ENCODE measurements at places on chromosomes 2 and 18.

- DNase-seq, result no peak
These were observed 11.1 kb downstream of the NR4A2 start for GRCh38 chr2:156321243-156321904.

DNA sequence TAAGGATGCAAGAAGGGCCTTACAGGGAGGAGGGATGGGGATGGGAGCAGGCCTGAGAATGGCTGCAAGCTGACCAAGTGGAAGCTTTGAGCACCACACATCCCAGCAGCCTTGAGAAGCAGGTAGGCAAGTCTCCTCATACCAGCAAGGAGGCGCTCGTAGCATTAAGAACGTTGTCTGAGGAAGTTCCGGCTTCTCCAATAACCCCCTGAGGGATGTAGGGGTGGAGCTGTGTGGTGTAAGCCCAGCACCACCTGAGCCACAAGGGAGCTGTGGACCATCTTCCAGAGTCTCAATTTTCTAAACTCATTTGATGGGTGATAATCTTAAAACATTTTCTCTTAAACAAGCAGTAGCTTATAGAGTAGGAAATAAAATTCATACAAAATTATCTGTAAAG, 50.6 kb downstream of the ST3GAL5 start:
- no peak for DNase-seq

- no peak for DNase-seq
These were observed 111.3 kb downstream of the CMPK2 start for GRCh38 chr2:6754419-6754818.

GRCh38 chr2:163401481-163401880, 334.3 kb downstream of the FIGN start:
- DNase-seq, result no peak

DNA sequence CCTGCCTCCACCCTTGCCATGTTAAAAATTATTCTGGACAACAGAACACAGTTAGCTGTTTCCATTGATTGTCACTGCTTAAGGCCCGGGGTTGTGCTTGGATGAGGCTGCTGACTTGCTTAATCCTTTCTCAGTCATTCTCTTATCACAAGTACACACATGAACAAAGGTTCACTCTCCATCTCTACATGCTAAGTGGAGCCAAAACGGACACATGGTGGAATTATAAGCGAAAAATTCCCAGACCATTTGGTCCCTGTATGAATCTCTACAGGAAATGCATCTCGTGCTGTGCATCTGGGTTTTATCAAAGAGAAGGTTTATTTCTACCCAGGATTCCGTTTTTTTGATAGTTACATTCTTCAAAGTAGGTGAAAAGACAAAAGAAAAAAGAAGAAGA, 177.5 kb upstream of the ETAA1 start:
- no peak for DNase-seq

- no peak for DNase-seq
These were observed 3.6 kb downstream of the ADRA2B start for GRCh38 chr2:96112501-96113366.

DNA sequence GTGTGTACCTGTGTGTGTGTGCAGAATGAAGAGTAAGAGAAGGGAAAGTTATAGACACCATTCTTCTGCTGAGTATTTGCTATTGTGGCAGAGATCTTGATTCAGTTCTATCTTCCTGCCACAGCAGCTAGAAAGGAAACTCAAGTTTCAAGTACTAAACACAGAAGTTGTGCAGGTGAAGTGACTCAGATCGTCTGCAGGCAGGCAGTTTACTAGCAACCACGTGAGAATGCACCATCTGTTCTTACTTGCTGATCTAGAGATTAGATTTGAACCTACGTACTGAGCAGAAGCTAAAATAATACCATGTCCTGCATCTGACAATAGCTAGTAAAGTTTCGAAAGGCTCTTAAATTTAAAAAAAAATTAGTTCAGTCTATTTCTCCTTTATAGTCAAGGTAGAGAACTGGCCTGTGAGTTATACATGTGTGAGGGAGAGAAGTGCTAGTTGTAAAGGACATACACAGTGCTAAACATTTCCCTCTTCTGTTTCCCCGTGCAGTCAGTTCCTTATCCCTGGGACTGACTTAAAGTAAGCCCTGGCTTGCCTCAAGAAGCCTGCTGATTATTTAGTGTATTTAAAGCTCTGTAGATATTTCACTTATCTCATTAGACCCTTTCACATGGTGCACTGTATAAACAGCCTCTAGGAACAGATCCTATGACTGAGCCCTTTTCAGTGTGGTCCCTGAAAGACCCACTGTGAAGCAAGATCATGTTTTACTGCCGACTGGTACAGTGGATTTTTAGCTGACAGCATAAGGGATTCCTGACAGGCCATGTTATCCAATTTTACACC, 45.0 kb downstream of the SLC38A11 start:
- DNase-seq, result no peak

GRCh38 chr18:3122851-3123250, 96.9 kb downstream of the MYOM1 start:
- no peak for DNase-seq

DNA sequence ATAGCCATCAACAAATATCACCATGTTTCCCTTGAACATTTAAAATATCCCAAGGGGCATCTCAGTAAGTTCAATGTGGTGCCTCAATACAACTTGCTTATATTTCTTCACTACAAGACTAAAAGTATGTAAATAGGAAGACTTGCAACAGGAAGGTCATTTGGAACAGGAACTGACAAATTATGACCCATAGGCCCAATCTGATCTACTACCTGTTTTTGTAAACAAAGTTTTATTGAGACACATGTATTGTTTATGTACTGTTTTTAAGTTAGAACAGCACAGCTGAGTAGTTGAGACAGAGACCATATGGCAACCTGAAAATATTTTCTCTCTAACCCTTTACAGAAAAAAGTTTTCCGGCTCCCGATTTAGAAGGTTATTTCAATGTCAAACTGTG, 154.8 kb upstream of the TFPI start:
- no peak for DNase-seq

GRCh38 chr2:136828162-136828561, 62.8 kb downstream of the THSD7B start:
- no peak for DNase-seq

DNA sequence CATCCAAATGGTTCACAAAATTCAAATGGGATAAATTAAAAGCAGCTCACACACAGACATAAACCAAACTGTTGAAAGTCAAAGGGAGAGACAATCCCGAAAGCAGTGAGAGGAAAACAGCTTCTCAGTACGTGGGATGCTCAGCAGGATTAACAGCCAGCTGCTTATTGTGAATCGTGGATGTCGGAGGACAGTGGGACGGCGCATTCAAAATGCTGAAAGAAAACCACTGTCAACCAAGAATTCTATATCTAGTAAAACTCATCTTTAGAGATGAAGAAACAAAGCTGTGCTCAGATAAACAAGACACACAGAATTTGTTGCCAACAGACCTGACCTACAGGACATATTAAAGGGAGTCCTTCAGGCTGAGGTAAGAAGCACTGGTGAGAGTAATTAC, 102.9 kb downstream of the NFATC1 start:
- DNase-seq, result no peak

DNA sequence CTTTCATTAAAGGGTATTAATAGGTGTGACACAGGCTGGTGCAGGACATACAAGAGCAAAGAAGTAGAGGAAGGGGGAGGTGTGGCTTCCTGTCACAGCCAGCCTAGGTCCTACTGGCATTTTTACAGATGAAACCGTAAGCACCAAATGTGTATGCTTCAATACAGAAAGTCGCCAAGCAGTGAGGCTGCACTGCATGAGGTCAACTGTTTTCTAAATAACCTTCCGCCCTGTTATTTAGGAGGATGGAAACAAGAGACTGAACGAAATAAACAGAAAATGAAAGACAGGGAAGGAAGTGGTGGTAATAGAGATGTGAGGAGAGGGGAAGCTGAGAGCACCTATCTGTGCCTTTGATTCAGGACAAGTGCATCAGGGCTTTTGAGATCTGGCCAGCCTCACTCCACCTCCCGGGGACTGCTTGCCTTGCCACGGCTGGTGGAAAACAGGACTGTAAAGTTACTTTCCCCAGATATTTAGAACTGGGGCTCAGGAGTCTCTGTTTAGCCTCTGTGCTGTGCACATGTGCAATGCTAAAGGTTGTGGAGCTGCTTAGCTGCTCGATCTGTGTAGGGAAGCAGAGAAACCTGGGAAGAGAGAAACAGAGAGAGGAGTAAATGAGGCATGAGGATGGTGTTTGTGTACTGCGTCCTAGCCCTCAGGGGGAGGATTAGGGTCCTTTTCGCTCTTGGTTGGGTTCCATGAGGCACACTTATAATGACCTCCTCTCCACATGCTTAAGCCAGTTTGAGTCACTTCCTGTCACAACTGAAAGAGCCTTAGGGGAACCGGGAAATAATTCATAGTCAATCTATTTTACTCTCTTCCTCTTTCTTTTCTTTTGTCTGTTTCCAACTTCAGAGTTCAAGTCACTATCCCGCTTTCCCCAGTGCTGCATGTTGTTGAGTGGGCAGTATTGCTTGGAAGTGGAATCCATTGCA, 62.3 kb upstream of the BOD1L2 start:
- DNase-seq, result no peak

DNA sequence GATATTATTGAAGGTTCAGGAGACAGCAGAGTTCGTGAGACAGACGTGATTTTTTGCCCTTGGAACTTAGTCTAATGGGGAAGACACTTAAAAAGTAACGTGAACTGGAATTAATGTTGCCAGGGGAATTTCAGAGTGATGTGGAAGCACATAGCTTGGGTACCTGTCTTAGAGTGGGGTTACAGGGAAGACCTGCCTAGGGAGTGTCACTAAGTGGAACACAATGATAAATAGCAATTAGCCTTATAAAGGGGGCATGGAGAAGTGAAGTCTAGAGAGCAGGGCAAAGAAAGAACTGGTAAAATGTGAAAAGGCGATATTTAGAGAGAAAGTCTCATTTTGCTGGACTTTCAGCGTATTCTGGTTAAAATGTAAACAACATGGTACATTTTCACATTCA, 306.0 kb upstream of the TCF4 start:
- DNase-seq, result no peak

- no peak for DNase-seq
These were observed 41.1 kb downstream of the SCN2A start for GRCh38 chr2:165280356-165280755.

- DNase-seq, result no peak
These were observed 93.1 kb upstream of the PXDN start for GRCh38 chr2:1837458-1837857.

All from effector memory CD4-positive, alpha-beta T cell (primary cell).